ENCODE measurements at places on chromosomes 13 and 19. TPM values are rescaled to one million over a fixed set of nuclear protein-coding genes. Genes with fewer than 3 reads are reported as not detected.

DNA sequence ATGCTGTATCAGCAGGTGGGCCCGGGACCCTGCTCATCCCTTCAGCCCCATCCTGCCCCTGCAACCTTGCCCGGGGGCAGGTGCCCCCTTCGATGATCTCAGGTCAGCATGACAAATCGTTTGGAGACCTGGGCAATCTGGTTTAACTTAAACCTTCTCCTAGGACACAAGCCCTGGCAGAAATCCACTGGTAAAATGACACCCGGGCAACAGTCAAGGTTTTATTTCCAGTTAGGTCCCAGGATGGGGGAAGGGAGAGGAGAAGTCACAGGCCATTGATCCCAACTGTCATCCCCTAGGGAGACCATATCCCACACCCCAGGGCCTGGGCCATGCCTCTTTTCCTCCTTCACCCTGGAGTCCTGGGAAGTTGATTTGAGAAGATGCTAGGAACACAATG is 1.8 kb upstream of the PLIN5 start:
- DNase-seq = no peak

DNA sequence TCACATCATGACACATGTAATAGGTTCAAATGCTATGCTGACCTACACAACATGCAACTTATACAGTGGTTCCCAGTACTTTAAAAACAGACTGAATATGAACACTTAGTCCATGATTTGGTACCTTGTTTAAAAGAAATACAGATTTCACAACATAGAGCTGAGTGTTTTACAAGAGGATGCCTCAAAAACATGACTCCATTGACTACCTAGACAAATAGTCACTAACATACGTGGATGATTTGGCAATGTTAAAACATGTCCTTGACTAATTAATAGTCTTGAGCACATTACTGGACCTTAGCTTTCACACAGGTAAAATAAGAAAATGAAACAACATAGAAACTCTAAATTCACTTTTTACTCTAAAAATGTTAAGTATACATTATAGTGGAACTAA is 300.1 kb downstream of the DIAPH3 start:
- no peak for DNase-seq

DNA sequence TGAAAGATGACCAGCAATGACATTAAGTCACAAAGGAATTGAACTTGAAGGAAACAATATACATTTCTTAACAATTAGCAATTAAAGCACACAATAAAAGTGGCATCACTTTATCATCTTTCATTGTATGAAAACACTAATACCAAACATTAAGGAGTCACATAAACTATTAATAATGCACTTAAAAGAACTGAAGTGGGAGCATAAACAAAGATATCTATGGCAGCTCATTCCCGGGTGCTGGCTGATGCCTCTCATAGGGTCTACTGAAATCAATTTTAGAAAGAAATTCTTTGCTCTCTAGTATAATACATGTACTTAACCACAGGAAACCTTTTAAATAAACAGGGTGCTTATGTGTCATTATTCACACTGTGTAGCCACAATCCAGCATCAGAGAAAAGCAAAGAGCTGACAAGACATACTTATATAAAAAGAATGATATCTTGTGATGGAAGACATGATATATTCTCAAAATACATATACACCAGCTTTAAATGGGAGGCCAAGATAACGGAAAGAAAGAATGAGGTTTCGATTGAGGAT is 1207.8 kb downstream of the EFNB2 start:
- DNase-seq = no peak

Gene GAMT
- polyA plus RNA-seq = 40.2 TPM

All from aorta (tissue), 5 donors.